NCI-H524 treated with DMSO at 0.1 percent for 48 hours (cell line): ENCODE measurements at places on chromosomes 1 and 21.

GRCh38 chr1:226369110-226369509 lies 38.8 kb downstream of the PARP1 start:
- no peak for DNase-seq

DNA sequence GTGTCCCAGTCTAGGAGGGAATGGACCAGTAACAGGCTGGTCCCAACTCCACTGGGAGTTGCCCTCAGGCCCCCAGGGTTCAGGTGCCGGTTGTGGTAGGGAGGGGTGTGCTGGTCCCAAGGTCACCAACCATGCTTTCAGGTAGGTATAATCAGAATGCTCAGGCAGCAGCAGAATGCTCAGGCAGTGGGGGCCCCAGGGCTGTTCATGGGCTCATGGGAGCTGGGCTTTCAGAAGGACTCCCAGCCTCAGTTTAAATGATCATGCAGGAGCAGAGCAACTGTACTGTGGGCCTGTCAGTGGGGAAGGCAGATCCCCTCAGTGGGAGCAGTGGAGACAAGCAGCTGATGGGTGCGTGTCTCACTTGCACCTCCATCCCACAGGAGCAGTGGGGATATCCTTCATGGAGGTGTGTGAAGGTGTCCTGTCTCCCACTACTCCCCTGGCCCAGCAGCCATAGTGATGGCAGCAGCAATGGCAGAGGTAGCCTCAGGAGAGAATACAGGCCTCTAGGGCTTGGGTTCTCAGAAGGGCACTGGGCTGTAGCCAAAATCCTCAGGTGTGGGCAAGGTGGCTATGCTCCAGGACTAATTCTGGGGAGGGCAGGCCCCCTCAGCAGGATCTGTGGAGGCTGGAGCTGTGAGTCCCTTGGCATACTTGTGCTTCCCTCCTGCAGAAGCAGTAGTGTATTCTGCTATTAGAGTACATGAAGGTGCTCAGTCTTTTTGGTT lies 917.3 kb upstream of the B3GALT2 start:
- no peak for DNase-seq

DNA sequence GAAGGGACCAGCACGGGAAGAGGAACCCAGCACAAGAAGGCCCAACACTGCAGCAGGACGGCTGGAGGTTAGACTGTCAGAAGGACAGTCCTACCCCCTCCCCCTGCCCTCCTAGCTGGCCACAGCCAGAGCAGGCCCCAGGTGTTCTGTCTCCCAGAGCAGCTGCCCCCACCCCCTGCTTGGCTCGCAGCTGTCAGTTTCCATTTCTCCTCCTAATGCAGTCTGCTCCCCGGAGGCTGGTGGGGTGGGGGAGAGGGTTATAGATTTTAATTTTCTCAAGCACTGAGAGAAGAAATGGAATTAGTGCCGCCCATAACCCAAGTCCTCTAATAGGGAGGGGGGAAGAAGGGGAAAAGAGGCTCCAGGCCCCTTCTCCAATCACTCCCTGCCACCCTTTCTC lies 13.0 kb upstream of the PEAR1 start:
- DNase-seq, result no peak

- no peak for DNase-seq
Measured at GRCh38 chr1:162835157-162835899, 25.6 kb downstream of the CCDC190 start.

DNA sequence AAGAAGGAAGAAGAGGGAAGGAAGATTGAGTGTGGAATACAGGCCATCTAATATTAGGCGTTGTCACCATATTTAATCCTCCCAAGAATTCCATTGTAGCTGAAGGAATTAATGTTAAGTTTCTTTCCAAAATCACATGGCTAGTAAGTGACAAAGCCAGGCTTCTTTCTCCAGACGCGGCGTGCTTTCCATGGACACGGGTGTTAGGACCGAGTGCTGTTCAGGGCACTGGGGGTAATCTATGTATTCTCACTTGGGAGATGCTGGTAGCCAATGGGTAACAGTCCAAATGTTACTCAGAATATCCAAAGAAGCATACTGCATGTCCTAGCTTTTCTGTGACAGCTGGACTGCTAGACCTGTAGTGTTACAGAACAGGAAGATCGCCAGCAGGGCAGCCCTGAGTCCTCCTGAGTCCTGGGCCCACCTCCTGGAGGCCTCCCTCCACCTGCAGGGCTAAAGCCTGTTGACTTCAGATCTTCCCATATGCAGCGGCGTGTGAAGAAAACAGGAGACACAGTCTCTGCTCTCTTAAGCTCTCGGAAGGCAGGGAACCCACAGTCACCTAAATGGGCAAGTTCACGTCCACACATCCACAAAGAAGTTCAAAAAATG lies 5.3 kb downstream of the IGSF9 start:
- DNase-seq, result no peak

GRCh38 chr1:180246579-180246978 lies 16.5 kb downstream of the LHX4 start:
- no peak for DNase-seq

DNA sequence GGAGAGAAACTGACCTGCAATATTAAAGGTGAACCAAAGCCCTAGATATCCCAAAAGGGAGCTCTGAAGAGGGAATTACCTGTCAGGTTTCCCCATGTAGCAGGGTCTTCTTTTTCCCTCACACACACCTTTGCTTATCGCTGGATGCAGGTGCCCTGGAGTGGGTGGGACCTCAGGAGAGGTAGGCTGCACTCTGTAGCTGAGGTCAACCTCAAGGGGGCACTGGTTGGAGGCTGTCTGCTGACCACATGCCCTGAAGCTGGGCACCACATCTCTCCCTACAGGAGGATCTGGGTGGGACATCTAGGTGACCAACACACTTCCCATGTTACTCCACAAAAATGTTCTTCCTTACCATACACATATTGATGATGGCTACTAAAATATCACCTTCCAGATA lies 298.7 kb upstream of the USP25 start:
- DNase-seq, result no peak

DNA sequence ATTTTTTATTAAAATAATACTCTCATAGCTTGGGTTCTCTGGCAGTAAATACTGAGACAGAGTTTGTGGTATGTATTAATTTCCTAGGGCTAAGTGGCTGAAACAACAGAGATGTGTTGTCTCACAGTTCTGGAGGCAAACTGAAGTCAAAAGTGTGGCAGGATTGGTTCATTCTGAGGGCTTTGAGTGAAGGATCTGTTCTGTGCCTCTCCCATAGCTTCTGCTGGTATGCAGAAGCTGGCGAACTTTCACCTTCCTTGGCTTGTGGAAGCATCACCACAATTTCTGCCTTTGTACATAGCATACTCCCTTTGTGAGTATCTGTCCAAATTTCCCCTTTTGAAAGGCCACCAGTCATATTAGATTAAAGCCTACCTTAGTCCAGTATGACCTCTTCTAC lies 21.0 kb downstream of the RNPC3 start:
- no peak for DNase-seq

DNA sequence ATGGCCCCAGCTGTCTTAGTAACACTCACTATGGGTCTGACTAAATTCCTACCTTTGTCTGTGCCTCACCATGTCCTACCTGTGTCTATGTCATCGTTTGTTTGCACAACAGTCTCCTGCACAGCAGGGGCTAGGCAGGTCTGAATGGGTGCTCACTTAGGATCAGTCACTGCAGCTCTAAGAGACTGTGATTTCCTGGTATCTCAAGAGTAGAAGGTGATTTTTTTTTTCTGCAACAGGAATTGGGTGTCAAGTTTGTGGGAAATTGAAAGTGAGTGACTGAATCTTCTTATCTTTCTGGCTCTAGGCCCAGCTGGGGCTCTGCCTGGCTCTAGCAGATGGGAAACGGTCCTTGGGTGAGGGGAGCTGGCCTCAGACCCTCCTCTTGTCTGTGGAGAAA lies 46.4 kb upstream of the TRABD2B start:
- no peak for DNase-seq

DNA sequence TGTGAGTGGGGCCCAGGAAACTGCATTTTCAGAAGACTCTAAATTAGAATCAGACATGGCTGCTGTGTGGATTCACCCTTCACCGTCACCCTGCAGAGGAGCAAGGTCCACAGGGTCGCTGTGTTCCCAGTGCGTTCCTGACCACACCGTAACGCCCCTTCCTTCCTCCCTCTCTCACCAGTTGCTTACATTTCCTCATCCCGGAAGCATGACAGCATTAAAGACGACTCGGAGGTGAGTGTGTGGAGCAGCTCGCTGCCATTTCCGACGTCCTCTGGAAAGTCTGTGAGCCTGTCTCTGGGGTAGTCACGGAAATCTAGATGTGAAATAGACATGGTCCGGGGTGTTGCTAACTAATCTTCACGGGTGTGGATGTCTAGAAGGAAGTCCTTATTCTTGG lies 45.9 kb downstream of the FAAP20 start:
- DNase-seq, result no peak

DNA sequence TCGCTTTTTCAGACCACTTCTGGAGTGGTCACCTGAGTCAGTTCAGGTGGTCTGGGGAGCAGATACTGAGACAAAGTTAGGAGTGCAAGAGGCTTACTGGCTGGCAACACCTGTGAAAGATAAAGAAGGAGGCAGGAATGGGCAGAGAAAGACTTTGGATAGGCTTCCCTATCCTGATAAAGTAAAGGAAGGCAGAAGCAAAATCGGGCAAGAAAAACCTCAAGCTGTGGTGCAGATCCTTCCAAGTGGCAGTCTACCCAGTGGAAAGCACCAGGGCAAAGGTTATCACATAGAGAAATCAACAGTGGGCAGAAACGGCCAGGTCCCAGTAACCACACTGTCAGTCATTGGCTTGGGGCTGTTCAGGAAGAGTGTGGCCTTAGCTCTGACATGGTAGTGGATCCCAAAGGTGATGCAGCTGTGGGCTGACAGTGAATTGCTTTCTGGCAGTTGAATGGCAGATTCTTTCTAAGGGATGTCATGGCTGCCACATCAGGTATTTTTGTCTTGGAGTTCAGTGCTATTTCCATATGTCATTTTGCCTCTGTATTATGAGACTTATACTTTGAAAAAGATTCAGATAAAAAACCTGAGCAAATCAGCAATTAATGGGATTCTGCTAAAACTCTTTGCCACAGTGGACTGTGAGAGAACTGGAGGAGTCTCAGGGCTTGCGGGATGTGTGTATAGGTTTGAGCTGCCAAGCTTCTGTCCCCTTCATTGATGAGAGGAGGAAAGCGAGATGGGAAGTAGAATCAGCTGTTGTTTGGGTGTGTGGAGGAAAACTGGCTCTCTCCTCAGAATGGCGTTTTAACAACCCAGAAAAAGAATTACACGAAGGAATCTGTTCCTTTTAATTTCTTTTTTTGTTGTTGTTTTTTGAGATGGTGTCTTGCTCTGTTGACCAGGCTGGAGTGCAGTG lies 8.1 kb upstream of the CGN start:
- no peak for DNase-seq

DNA sequence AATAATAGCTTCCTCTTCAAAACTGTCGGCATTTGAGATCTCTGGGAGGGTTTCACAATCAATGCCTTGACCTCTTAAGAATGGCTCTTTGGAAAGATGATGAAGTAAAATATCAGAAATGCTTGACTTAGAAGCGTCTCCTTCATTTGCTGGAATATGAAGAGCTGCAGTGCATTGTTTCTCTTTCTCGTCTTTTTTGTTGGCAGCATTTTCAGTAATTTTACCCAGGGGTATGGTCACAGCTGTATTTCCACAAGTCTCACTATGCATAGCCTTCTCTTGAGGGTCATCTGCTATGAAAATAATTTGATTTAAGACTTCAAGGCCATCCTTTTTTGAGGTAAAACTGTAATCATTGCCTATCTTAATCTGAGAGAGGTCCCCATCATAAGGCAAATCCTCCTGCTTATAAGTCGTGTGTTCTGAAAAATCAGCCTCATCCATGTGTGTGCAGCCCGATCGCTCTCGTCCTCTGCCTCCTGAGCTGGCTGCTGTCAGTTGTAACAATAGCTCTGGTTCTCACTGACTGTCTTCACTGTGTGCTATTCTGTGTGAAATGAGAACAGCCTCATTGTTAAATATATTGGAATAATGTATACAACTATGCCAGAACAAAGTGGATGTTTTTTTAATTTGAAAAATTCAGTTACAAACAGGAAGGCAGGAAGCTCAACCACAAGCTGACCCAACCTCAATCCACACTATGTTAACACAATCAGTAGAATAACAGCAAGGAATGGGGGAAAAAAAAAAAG lies 4.5 kb downstream of the AKNAD1 start:
- no peak for DNase-seq

DNA sequence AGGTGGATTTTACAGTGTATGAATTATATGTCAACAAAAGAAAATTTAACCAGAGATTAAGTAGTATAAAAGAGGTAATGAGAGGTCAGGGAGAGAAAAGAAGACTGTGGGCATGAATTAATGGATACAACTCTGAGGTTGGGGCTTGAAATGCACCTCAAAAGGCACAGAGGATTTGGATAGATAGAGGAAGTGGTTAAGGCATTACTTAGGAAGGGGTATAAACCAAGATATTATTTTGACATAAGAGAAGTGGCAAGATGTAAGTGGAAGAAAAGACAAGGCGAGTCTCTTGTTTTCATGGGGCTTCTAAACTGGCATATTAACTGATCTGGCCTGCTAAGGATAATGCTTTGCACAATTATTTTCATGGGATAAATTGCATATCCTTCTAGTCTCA lies 34.1 kb downstream of the RAP1A start:
- DNase-seq, result no peak

GRCh38 chr1:111880881-111881837 lies 108.3 kb downstream of the KCND3 start:
- no peak for DNase-seq

GRCh38 chr1:1236945-1237873 lies 5.2 kb downstream of the B3GALT6 start:
- DNase-seq, result no peak

GRCh38 chr1:32350785-32351398 lies 11.4 kb downstream of the FAM229A start:
- DNase-seq, result no peak

DNA sequence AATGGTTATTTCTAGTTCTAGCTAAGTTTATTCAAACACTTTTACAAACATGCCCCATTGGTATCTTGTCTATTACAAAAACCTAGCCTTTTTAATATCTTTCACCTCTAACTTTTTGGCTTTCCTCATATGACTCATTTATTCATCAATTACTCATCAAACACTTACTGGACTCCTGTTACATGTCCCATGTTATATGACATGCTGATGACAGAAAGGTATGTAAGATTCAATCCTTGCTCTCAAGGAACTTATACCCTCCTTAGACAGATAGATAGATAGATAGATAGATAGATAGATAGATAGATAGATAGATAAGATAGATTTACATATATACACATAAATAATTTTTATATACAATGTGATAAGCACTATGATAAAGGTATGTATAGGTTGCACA lies 33.9 kb upstream of the INSL5 start:
- no peak for DNase-seq
